Stimulated activated CD8-positive, alpha-beta memory T cell treated with anti-CD3 and anti-CD28 coated beads, Interleukin-2, amount 100 ng/mL, for 1 hour (primary cell): ENCODE measurements at places on chromosomes 5 and 9.

DNA sequence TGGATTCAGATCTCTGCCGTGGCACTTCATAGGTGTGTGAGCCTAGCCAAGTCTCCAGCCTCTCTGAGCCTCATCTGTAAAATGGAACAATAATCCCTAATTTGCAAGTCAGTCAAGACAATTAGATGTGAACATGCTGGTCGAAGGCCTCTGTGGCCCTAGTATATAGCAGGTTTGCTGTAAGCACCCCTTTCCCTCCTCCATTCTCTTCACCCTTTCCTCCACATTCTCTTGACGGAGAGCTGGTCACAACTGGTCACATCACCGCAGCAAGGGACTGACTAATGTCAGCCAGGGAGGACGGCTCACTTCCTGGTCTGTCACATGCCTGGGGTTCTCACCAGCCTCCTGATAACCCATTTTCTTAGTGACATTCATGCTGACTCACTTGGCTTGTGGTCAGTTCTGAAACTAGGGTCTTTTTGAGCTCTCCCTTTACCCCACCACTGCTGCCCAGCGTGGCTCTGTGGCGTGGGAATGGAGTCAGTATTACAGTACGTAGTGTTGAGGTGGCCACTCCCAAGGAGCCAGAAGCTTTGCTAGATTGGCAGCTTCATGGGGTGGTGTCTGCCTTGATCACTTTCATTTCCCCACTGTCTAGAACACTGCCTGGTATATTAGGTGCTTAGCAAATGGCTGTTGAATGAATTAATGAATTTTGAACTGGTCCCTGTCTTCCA lies 47.8 kb downstream of the ERGIC1 start:
- DNase-seq = no peak

GRCh38 chr5:109273594-109273993 lies 136.2 kb downstream of the PJA2 start:
- no peak for DNase-seq

GRCh38 chr9:134284273-134284672 lies 42.0 kb upstream of the RXRA start:
- DNase-seq = no peak

- DNase-seq = no peak
Measured at GRCh38 chr9:93698140-93698908, 121.9 kb downstream of the PHF2 start.

DNA sequence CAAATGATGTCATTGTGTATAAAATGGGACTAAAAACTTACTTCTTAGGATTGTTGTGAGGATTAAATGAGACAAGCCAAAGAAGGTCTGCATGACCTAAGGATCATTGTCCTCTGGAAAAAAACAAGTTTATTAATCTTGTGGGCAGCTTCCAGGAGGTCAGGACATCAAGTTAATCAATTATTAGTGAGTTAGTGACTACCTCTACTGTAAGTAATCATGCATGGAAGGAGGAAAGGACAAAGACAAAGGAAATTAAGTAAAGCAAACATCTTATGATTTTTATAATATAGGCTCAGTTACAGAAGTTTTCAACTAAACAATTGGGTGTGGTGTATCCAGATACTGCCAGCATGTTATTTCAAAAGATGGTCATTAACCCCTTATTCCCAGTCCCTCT lies 129.3 kb upstream of the TUT7 start:
- DNase-seq = no peak

DNA sequence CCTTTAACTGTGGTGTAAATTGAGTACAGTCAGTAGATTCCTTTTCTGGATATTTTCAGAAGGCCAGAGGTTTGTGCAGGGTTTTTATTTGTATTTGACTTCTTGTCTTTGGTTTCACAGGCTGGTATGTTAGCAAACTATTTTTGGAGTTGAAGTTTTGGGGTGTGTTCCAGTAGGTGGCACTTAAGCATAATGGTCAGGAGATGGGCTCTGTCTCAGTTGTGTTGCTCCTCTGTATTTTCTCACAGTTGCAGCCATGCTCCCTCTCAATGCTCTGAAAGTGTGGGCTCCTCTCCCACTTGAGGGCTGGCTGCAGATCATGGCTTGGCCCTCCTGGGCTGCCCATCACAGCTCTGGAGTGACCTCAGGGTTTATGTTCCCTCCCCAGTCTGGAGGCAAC lies 267.0 kb upstream of the PCSK5 start:
- no peak for DNase-seq

DNA sequence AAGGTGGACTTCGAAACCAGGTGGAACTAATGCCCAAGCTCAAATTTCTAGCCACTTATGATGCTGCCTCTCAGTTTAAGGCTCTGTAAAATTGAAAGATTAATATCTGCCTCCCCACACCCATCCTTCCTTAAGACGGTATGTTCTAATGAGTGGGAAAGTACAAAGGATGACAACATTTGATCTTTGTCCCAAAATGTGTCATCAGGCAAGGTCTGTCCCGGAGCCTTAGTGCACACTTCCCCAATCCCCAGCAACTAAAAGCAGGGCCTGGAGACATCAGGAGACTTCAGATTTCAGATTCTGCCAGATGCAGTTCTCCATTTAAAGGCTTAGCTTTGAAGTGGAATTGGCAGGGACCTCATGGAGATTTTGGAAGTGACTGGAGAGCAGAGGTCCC lies 316.5 kb downstream of the ASTN2 start:
- DNase-seq = no peak

GRCh38 chr5:135950611-135951010 lies 4.2 kb downstream of the LECT2 start:
- no peak for DNase-seq

GRCh38 chr5:74231697-74232096 lies 408.8 kb downstream of the ENC1 start:
- no peak for DNase-seq

DNA sequence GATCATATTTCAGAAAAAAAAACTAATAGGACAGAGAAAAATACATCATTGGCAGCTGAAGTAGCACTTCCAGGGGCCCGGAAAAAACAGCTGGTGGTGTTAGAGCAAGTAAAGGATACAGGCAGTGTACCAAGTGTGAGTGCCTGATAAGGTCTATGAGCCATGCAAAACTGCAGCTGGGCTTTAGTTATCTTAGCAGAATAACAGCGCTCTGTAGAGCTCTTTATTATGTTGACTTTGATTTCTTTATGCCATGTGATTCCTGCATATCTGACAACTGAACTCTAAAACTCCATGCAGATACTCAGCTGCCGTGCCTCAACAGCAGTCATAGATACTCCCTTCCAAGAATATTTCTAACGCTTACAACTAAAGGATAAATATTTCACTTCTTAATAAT lies 119.5 kb downstream of the CAAP1 start:
- no peak for DNase-seq

- no peak for DNase-seq
Measured at GRCh38 chr5:32692036-32692746, 18.9 kb upstream of the NPR3 start.

DNA sequence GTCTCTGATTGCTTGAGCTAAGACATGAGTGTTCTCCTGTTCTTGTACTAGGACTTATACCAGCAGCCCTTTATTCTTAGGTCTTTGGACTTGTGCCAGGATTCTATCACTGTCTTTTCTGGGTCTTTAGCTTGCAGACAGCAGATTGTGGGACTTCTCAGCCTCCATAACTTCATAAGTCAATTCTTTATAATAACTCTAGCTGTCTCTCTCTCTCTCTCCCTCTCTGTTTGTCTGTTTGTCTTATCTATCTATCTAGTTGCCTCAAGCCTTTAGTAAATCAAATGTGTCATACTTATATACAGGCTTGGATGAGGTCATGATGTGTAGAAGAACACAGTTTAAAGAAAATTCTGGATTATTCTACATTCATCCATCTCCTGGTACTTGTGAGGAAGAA lies 11.5 kb upstream of the ANKRD55 start:
- DNase-seq = no peak

GRCh38 chr5:132979367-132979940 lies 16.0 kb upstream of the AFF4 start:
- no peak for DNase-seq

GRCh38 chr5:168917947-168918600 lies 338.9 kb upstream of the PANK3 start:
- DNase-seq = no peak

DNA sequence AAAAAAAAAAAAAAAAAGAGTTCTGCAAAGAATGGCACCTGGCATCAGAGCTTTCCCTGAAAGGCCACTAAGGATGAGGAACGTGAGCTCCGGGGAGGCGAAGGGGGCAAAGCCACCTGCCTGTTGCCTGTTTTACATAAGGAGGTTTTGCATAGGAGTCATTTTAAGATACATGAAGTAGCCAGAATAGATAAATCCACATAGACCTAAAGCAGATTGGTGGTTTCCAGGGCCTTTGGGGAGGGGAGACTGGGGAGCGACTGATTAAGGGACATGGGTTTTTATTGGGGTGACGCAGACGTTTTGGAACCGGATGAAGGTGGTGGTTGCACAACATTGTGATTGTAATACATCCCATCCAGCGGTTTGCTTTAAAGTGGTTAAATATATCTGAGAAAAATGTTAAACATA lies 7.1 kb downstream of the NEK6 start:
- no peak for DNase-seq

DNA sequence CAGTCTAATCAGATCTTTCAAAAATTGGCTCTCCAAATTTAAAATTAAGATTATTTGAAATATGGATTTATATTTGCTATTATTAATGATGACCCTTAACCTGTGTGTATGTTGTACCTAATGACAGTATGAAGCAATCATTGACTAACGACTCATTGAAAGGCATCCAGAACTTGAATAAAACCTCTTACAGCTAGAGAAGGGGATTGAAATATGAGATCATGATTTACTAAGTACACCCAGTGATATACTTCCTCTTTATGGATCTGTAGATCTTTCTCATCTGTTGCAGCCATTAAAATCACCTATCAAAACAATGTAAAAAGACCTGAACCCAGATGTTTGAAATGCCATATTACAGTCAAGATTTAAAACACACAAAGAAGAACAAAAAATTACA lies 126.5 kb downstream of the RPS23 start:
- DNase-seq = no peak

- DNase-seq = no peak
Measured at GRCh38 chr9:8521112-8521511, 721.5 kb upstream of the DMAC1 start.

DNA sequence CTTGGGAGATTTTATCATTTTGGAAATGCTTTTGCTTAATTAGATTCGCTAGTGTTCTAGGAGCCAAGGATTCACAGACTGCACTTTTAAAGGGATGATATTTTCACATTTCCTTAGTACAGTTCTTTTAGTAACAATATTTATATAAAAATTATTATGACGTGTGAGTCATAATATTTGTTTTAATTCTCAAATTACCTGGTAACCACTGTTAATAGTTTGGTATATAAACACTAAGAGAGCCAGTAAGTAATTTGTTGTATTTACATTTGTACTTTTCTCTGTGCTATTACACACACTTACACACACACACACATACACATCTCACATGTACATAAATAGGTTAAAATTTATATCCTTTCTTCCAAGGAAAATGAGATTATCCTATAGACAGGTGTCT lies 58.8 kb upstream of the RAD23B start:
- no peak for DNase-seq
